ENCODE measurements at places on chromosomes 7 and 10.

- DNase-seq: peak; percentile 68
Measured at GRCh38 chr10:30820261-30820991, 190.9 kb upstream of the LYZL2 start.

DNA sequence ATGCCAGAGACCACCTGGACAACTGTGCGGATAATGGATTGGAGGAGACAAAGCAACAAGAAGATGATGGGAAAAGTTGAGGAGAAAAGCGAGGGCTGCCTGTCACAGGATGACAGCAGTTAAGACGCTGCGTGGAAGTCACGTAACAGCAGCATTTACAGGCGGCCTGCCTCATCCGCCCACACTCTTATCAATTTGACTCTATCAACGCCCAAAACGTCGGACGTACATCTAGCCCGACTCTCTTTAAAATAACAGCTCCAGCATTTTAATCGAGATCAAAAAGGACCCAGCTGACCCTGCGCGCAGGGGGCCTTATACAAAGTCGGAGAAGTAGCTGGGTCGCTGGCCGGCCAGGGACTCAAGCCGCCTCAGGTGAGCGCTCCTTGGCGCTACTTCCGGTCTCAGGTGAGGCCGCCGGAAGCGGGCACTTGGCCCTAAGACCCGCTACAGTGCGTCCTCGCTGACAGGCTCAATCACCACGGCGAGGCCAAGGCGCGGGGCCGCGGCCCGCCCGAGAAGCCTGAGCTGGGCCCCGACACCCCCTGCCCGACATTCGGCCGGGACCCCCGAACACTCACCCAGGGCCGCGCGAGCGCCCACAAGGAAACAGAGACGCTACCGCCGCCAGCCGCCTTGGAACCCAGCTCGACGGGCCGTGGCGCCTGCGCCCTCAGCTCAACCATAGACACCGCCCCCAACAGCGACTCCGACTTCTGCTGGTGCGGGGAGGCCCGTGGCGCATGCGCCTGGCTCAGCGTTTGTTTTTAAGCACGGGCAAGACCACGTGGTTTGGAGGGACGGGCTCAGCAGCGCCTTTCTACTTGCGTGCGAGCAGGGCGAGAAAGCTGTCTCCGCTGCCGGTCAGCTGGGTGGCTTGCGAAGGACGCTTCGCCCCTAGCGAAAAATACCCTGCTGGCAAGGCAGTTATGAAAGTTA, at the start of gene ERCC6:
ERCC6 (minus strand) TSS at position 741 of the 939 bp plus-strand sequence.
- peak; percentile 96 for DNase-seq

- DNase-seq: peak; percentile 73
Measured at GRCh38 chr7:93161181-93161762, 13.1 kb upstream of the SAMD9L start.

DNA sequence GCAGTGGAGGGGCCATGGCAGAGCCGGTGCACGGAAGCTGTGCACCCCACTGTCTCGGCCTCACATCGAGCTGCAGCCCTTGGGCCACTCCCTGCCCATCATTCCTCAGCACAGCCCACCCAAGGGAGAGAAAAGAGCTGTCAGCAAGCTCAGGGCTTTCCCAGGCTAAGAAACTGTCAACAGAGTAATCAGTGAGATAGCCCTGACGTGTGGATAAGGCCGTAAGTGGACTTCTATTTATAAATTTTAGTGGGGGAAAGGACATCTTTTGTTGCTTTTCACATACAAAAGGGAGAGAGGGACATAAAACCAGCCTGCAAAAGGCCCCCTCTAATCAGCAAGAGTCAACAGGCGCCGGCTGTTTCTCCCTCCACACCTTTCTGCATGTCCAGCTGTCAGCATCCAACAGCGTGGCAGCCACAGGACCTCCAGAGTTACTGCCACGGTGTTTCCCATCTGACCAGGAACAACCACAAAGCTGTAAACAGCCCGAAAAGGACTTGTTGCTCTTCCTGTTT, 56.8 kb upstream of the DDC start:
- DNase-seq: no peak

DNA sequence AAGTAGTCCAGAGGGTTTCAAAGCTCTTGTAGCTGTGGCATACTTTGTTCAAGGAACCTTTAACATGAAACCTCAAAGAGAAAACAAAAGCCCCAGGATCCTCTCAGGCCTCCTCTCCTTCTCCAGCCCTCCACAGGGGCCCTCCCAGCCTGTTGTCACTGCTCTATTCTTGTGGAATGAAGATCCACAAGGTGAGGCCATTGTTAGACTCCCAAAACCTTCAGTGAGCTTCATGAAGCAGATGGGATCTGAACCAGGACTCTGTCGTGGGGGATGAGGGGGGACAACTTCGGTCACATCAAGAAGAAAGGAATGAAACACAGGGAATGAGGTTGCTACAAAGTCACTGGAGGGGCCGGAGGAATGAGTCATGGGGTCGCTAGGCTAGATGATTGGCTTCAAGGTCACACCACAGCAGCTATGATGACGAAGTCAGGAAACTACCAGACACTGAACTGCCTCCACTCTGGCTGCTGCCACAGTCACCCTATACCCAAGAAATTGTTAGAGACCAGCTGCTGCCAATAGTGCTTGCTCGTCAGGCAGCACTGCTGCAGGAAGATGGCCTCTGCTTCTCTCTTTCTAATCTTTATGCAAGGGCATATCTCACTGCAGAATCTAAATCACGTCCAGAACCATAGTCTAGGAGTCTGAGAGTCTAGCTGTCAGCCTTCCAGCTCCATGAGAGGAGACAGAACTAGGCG, 208.8 kb downstream of the HIBADH start:
- DNase-seq: peak; percentile 95

GRCh38 chr7:76327610-76328009, 25.1 kb downstream of the HSPB1 start:
- no peak for DNase-seq

DNA sequence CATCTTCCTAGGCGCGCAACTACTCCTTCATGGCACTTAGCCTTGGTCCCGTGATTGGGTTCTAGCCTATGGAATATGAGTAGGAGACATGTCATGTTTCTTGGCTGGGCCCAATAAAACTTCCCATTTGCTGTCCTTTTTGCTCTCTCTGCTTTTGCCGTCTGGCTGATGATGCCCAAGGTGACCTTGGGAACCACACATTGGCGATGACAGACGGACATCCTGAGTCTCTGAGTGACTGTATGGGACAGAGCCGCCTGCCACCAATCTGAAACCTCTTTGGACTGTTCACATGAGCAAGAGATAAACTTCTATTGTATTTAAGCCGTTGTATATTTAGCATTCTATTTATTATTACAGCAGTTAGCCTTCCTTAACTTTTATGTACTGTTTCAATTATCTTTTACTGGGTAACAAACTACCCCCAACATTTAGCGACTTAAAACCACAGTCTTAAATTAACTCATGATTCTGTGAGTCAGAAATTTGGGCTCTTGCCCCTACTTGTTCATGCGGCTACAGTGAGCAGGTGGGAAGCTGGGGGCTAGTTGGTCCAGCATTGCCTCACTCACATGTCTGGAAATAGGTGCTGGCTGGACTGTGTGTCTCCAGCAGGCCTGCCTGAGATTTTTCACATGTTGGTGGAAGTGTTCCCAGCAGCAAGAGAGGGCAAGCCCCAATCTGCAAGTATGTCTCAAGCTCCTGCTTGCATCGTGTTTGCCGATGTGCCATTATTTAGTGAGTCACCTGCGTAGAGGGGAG, 71.7 kb downstream of the NOD1 start:
- DNase-seq: peak; percentile 49

DNA sequence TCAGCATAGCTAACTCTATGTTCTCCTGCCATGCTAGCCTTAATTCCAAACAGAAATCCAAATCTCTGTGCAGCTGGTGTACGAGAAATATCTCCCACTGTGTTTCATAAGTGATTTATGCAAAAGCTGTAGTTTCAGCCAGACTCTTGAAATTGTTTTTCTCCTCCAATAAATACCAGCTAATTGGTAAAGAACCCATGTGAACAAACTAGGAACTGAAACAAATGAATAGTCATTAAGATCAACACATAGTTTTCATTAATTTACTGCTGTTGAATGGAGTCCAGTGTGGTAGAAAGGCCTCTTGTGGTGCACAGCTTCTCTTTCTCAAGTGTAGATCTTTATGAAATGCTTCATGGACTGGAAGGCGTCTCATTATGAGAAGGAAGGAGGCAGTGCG, 18.4 kb downstream of the PPP1R17 start:
- no peak for DNase-seq

Measured in M059J (cell line).